ENCODE measurements at places on chromosomes 11 and 22.
A peak's percentile ranks its signal among the peaks of the same experiment; 100 is the strongest.

- no peak for DNase-seq
- no peak overlapping the region for H3K4me3 ChIP-seq
- no peaks in the 10 kb centered on the region for H3K27me3 ChIP-seq
- H3K36me3 ChIP-seq: no peaks in the 10 kb centered on the region
Measured at GRCh38 chr11:2576111-2576510, 123.7 kb downstream of the KCNQ1OT1 start.

GRCh38 chr11:45141171-45141570 is 5.3 kb upstream of the PRDM11 start:
- peaks cover 21% of the 10 kb centered on the region for H3K4me1 ChIP-seq
- no peaks in the 10 kb centered on the region for H3K36me3 ChIP-seq
- no peak overlapping the region for H3K27ac ChIP-seq
- H3K4me3 ChIP-seq: no peak overlapping the region

DNA sequence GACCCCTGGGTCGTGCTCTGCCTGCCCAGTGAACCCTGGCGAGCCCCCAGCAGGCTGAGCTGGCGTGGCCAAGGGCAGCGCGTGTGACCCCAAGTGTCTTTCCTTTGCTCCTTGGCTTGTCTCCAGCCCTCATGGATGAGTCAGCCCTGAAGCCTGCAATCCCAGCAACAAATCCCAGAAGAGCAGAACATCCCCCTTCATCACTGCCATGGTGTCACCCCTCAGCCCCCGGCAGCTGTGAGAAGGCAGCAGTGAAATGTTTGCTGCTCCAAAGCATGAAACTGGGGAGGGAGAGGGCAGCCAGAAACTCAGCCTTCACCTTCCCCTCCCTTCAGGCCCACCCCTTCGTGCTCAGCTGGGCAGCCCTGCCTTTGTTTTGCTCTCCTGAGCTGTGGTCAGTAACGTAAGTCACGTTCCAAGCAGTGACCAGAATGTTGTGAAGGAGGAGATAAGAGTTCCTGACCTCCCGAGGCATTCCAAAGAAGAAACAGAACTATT is 29.8 kb downstream of the ADAMTS15 start:
- no peak overlapping the region for H3K27ac ChIP-seq
- no peak overlapping the region for H3K4me3 ChIP-seq
- DNase-seq: no peak
- H3K36me3 ChIP-seq: no peaks in the 10 kb centered on the region
- H3K27me3 ChIP-seq: no peaks in the 10 kb centered on the region

DNA sequence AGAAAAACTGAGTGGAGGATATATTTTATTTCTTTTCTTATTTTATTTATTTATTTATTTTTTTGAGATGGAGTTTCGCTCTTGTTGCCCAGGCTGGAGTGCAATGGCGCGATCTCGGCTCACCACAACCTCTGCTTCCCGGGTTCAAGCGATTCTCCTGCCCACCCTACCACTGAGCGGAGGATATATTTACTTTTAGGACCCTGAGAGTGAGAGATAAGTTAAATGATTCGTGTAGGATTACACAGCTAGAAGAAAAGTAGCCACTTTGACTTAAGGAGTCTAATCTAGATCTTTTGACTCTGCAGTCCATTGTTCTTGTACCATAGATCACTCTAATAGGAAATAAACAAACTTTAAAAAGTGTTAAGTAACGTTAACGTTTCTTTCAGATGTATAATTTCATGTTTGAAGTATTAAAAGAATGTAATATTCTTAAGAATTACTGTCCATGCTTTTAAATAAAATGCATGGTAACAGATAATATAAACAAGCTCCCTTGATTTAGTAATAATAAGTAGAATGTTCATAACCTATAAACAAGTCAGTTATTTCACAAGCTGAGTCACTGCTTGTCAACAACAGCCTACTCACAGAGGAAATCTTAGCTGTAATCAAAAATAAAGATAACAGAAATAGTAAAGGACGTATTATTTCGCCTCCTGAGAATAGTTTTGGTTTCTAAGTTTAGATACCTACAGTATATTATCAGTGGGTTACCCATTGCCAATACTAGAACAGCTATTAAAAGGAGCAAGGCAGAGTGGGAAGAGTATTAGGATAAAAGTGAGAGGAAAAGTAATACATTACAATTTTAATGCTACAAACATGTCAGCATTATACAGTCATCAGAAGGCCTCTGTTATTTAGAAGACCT is 18.6 kb downstream of the USP47 start:
- peaks cover 10% of the 10 kb centered on the region for H3K36me3 ChIP-seq
- H3K4me3 ChIP-seq: no peak overlapping the region
- no peak for DNase-seq
- H3K27ac ChIP-seq: no peak overlapping the region
- no peaks in the 10 kb centered on the region for H3K27me3 ChIP-seq
- peaks cover 31% of the 10 kb centered on the region for H3K4me1 ChIP-seq

- peak overlapping the region; percentile 48 for H3K4me3 ChIP-seq
- H3K27ac ChIP-seq: peak overlapping the region; percentile 9
- H3K27me3 ChIP-seq: no peaks in the 10 kb centered on the region
- DNase-seq: no peak
Measured at GRCh38 chr11:14327116-14327515, 31.9 kb downstream of the RRAS2 start.

GRCh38 chr11:128061281-128061871 is 526.0 kb downstream of the ETS1 start:
- H3K4me3 ChIP-seq: no peak overlapping the region
- no peak overlapping the region for H3K27ac ChIP-seq
- no peaks in the 10 kb centered on the region for H3K27me3 ChIP-seq

- no peak for DNase-seq
- H3K27me3 ChIP-seq: peaks cover 26% of the 10 kb centered on the region
- H3K4me1 ChIP-seq: peaks cover 2% of the 10 kb centered on the region
Measured at GRCh38 chr11:76260296-76260925, 54.1 kb upstream of the WNT11 start.

DNA sequence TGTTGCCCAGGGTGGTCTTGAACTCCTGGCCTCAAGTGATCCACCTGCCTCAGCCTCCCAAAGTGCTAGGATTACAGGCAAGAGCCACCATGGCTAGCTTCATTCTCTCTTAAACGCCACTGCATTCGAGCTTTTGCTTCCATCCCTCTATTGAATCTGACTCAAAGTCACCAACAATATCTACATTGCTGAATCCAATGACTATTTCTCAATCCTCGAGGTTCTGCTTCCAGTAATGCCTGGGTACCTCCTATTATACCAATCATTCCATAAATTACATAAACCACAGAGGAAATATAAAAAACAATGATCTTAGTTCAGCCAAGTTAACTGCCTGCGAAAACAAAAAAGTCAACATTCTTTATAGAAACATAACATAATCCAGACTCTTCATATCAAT is 11.9 kb upstream of the NXF1 start:
- H3K4me1 ChIP-seq: peaks cover 1% of the 10 kb centered on the region
- H3K4me3 ChIP-seq: no peak overlapping the region
- peaks cover 6% of the 10 kb centered on the region for H3K36me3 ChIP-seq
- H3K27ac ChIP-seq: no peak overlapping the region
- DNase-seq: no peak
- no peaks in the 10 kb centered on the region for H3K27me3 ChIP-seq

GRCh38 chr11:116648247-116649174 is 124.3 kb downstream of the BUD13 start:
- no peaks in the 10 kb centered on the region for H3K36me3 ChIP-seq
- no peaks in the 10 kb centered on the region for H3K4me1 ChIP-seq
- no peak overlapping the region for H3K27ac ChIP-seq
- DNase-seq: no peak
- H3K27me3 ChIP-seq: peaks cover 4% of the 10 kb centered on the region

- no peak overlapping the region for H3K4me3 ChIP-seq
- H3K27ac ChIP-seq: no peak overlapping the region
- no peak for DNase-seq
- no peaks in the 10 kb centered on the region for H3K36me3 ChIP-seq
- H3K27me3 ChIP-seq: no peaks in the 10 kb centered on the region
Measured at GRCh38 chr22:10781571-10782403, 4746.2 kb upstream of the OR11H1 start.

DNA sequence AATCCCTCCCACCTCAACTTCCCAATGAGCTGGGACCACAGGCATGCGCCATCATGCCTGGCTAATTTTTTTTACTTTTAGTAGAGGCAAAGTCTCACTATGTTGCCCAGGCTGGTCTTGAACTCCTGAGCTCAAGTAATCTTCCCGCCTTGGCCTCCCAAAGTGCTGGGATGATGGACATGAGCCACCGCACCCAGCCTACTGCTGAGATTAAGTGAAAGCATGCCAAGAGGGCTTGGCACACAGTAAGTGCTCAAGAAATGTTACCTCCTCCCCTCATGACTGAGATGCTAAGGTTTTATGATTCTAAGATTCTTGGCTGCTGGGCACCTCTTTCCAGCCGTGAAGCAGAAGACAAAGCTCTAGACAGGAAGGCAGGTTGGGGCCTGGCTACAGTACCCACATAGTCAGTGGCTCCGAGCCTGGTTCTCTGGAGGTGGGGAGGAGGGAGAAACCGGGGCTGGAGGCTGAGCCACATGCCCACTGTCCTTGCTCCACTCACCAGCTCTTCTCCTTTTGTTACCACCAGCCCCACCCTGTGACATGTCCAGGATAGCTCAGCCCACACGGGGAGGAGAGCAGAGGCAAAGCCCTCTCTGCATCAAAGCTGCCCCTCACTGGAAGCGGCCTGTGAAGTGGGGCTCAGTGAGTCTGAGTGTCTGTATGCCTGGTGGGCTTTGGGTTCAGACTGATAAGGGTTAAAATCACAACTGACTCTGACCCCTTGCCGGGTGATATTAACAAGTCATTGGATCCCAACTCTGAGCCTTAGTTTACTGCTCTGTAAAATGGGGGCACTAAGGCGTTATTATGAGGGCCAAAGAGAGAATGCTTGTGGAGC is 12.9 kb downstream of the ARHGEF17 start:
- no peak for DNase-seq
- H3K4me3 ChIP-seq: no peak overlapping the region
- H3K27ac ChIP-seq: no peak overlapping the region
- H3K27me3 ChIP-seq: no peaks in the 10 kb centered on the region
- peaks cover 11% of the 10 kb centered on the region for H3K4me1 ChIP-seq
- H3K36me3 ChIP-seq: no peaks in the 10 kb centered on the region

DNA sequence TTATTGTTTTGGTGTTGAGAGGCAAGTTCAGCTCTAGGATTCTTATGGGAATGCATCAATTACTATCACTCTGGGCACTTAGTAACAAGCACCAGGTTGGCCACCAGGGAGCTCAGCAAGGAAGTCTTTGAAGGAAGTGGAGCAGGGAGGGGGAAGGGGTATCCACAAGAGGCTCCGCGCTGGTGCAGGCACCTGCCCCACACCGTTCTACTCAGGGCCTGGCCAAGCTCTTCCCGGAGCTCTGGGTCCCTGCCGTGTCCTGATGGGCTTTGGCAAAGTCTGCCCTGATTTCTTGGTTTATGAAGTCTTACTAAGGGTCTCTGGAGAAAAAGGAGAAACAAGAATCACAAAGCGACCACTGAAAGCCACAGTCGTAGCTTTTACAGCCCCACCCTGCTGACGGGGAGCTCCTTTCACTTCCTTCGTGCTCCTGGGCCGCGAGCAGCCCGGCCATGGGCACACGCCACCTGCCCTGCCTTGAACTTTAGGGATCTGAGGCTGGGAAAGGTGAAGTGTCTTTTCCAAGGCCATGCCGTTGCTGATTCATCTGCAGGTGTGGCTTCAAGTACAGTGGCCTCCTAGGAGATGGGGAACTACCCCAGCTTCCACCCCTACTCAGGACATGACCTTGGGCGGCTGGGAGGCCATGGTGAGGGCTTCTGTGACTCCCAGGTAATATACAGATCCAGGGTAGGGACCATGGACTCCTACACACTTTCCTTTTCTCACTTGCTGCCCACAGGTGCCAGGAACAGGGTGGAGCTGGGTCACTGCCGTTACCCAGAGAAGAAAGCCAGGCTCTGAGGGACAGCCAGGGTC is 15.9 kb upstream of the LRRC32 start:
- peaks cover 7% of the 10 kb centered on the region for H3K27me3 ChIP-seq
- H3K4me1 ChIP-seq: peaks cover 22% of the 10 kb centered on the region

DNA sequence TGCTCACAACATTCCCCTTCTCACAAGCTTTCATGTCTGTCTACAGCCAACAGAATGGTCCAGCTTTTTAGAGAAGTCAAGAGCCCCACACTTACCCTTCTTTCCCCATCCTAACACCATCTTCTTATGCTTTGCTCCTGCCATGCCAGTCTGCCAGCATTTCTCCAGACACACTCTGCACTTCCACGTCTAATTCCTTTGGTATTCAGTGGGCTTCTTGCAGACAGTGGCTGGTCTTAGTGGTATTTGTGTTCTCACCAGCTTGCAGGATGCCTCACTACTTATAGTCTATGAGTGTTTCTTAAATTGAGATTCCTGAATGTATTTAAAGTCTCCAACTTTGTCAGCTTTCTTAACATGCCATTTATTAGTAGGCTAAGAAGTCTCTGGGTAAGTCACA is 154.4 kb downstream of the BBOX1 start:
- H3K4me3 ChIP-seq: no peak overlapping the region
- H3K4me1 ChIP-seq: no peaks in the 10 kb centered on the region
- no peak overlapping the region for H3K27ac ChIP-seq
- peaks cover 4% of the 10 kb centered on the region for H3K27me3 ChIP-seq
- DNase-seq: no peak

DNA sequence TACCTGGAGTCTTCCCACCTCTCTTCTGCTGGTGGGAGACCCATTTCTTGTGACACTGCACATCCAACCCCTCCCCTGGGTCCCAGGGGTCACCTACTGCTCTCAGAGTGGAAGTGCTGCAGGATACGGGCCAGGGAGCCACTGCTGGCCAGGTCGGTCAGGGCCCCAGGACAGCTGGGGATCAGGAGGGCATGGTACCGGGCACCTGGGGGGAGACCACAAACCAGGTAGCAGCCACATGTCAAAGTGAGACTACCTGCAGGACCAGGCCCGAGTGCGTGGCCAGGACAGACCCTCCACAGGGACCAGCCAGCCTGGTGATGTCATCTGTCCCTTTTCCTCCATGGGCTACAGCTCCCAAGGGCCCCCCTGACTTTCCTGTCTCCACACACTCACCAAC is 3.9 kb downstream of the GATD1 start:
- H3K27me3 ChIP-seq: no peaks in the 10 kb centered on the region
- no peak overlapping the region for H3K27ac ChIP-seq
- H3K4me1 ChIP-seq: peaks cover 10% of the 10 kb centered on the region
- no peak overlapping the region for H3K4me3 ChIP-seq
- DNase-seq: no peak

DNA sequence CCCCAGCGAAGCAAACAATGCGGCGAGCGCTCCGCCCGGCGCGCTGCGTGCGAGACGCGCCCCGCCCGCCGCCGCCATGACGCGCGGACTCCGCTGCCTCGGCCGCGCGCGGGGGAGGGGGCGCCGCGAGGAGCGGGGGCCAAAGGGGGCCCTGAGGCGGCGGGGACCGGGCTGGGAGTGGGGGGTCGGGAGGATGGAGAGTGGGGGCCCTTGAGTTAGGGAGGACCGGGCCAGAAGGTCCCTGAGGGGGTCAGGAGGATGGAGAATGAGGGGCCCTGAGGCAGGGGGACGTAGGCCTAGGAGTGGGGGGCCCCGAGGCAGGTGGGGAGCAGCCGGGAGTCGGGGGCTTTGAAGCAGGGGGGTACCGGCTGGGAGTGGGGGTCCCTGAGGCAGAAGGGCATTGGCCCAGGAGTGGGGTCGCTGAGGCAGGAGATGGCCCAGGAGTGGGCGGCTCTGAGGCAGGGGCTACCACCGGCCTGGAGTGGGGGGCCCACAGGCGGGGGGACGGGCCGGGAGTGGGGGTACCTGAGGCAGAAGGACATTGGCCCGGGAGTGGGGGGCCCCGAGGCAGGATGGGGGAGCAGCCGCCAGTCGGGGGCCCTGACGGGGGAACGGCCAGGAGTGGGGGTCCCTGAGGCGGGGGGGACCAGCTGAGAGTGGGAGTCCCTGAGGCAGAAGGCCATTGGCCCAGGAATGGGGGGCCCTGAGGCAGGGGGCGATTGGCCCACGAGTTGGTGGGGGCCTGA is at the start of gene BRD1:
BRD1 (minus strand) TSS at position 21 of the 746 bp plus-strand sequence. CDS start 3,556 bp downstream, outside the sequence.
- H3K36me3 ChIP-seq: peaks cover 20% of the 10 kb centered on the region
- H3K27ac ChIP-seq: peak within 1 kb of the TSS; percentile 90
- no peaks in the 10 kb centered on the region for H3K27me3 ChIP-seq

- peaks cover 12% of the 10 kb centered on the region for H3K36me3 ChIP-seq
- no peak overlapping the region for H3K4me3 ChIP-seq
Measured at GRCh38 chr11:33772300-33772699, 2.0 kb downstream of the FBXO3 start.
